ENCODE measurements at places on chromosomes 1 and 21.

DNA sequence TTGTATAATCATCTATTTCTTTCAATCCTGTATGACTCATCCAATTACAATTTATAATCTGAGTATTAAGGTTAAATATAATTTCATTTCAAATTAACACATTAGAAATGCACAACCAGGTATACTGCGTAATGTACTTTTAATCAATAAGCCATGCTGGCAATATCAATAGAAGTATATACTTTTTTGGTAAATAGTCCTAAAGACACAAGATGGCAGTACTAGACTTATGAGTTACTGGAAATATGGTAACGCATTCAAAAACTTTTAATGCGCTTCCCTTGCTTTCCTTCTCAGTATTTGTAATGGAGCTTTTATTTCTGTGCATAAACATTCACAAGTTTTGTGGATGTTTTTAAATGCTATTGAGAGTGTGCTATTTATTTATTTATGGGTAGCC is 1162.0 kb upstream of the TMPRSS15 start:
- no peak for DNase-seq

GRCh38 chr1:6827630-6828165 is 42.4 kb downstream of the CAMTA1 start:
- no peak for DNase-seq

GRCh38 chr1:209134001-209134400 is 449.5 kb upstream of the CAMK1G start:
- no peak for DNase-seq

GRCh38 chr1:167679714-167680113 is 42.1 kb upstream of the MPZL1 start:
- no peak for DNase-seq

- no peak for DNase-seq
Observed at GRCh38 chr1:44418022-44418673, 13.1 kb downstream of the RNF220 start.
